Stomach (tissue), 19 donors: ENCODE measurements at places on chromosomes 1 and 21.

GRCh38 chr1:15683345-15684039 is 628 bp upstream of the PLEKHM2 start:
- no peak for DNase-seq

DNA sequence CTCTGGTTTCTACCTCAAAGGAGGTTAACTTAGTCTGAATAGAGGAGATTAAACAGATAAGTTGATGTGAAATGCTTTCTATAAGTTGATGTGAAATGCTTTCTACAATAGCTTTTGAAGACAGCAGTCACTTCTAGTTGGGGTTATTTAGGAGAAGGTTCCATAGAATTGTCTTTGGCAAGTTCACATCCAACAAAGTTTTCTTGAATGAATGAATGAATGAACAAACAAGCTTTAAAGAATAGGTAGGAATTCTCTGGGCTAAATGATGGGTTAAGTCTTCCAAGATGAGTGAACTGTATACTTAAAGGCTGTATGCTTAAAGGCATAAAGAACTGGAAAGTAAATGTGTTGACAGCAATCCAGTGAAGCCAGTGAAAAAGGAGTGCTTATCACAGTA is 1.9 kb downstream of the CDC73 start:
- DNase-seq: no peak

DNA sequence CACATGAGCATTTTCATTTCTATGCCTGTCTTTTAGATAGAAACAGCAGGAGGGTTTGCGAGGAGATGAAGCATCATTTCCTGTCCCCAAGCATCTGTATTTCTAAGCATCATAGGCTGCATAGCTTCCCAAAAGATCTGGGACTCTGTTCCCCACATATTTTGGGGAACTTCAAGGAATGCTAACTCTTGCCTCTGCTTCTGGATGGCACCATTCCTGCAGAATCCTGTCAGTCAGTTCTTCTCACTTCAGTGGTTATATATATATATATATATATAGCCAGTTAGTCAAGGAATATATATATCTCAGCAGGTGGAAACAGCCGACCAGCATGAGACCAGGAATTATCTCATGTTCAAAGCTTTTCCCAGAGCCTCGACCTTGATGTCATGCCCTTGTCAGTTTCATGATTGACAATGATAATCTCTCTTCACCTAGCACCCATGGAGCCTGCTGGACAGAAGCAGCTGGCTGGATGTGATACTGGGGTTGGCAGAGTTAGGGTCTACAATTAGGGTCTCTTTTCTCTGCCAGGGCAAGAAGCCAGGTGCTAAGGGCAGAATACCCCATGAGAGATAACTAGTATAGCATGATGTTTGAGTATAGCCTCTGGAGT is 2.4 kb downstream of the PFKFB2 start:
- no peak for DNase-seq

DNA sequence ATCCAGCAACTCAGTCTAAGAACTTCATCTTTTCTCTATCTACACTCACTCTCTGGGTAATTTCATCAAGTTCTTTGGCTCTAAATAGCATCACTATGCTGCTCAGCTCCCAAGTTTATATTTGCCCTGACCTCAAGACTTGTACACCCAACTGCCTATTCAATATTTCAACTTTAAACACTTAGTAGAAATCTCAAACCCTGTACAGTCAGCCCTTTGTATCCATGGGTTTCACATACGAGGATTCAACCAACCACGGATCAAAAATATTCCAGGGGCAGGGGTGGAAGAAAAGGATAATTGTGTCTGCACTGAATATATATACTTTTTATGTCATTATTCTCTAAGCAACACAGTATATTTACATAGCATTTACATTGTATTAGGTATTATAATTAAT is 13.9 kb downstream of the ASH1L start:
- no peak for DNase-seq

- peak; percentile 34 for DNase-seq
Measured at GRCh38 chr1:243930822-243931671, 81.0 kb upstream of the AKT3 start.

DNA sequence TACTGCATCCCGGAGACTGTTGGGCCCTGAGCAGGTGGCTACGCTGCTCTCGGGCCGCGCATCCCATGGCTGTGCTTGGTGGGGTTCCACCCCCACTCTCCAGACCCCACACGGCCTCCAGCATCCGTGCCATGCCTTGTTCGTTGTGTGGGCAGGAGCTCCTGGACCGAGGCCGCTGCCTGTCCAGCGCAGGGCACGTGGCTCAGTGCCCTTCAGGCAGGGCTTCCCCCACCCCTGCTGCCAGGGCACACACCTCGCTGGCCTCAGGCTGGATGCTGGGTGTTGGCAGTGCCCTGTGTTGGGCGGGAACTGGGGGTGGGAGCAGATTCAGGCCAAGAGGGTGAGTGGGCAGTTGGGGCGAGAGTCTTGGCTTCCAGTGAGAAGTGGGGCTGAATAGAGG is 9.9 kb downstream of the PRKCZ start:
- no peak for DNase-seq

GRCh38 chr1:3366126-3367051 is 88.1 kb upstream of the ARHGEF16 start:
- peak; percentile 68 for DNase-seq

DNA sequence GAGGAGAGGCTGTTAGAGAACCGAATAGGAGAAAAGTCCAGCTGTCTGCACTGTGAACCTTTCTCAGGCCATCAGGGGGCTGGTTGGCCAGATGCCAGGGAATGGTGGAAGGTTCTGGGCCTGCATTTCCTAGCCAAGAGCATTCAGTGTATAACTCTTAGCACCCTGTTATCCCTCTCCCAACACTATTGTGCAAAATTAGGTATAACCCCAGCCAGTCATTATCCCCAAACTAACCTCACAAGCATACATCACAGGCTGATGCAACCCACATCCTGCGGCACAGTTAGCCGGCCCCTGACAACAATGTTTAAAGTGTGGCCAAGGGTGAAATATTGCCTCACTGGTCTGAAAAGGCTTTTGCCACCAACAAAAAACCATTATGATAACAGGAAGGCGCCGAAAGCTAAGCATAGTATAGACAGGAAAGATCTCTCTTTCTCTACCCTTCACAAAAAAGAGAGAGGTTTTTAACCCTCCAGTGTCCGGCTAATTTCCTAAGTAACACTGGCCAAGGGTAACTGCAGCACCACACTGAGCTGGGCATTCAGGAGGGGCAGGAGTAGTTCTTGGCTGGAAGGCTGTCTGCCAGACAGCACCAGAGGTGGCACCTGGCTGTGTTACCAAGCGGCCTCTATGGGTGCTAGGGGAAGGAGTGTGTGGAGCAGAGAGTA is 77.3 kb upstream of the BCAR3 start:
- DNase-seq: peak; percentile 83

- DNase-seq: no peak
Measured at GRCh38 chr1:115761601-115762302, 6.8 kb downstream of the CASQ2 start.

DNA sequence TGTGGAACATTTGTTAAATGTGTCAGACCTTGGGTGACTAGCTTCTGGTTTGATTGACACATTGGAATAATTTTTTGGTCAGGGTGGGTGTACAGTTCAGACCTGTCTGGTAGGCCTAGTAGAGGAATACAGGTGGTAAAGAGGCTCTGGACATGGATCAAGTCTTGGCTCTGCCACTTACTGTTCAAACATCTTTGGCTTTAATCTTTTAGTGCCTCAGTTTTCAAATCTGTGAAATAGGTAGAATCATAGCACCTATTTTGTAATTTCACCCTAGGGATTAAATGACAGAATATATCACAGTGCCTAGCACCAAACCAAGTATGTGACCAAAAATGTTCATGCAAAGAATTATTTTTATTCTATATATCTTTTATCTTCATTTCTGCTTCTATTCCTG is 340.4 kb downstream of the RPS6KC1 start:
- no peak for DNase-seq

- no peak for DNase-seq
Measured at GRCh38 chr1:200866521-200866920, 6.3 kb upstream of the GPR25 start.

DNA sequence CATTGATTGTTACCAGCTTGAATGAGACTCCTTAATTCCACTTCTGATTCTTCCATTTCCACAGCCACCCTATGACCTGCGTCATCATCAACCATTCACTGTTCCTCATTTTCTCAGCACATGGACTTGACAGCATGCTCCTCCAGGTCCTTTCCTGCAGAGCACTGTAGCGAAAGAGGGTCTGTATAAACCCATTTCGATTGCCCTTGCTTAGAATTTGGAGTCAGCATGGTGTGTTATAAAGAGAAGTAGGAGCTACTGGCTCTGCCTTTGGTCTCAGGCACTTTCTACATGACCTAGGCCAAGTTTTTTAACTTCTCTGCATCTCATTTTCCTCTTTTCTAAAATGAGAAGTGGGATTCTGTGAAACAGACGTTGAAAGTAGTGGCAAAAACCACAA is 133.8 kb downstream of the AK5 start:
- no peak for DNase-seq

- no peak for DNase-seq
Measured at GRCh38 chr1:201702936-201703335, 126.0 kb upstream of the IPO9 start.

DNA sequence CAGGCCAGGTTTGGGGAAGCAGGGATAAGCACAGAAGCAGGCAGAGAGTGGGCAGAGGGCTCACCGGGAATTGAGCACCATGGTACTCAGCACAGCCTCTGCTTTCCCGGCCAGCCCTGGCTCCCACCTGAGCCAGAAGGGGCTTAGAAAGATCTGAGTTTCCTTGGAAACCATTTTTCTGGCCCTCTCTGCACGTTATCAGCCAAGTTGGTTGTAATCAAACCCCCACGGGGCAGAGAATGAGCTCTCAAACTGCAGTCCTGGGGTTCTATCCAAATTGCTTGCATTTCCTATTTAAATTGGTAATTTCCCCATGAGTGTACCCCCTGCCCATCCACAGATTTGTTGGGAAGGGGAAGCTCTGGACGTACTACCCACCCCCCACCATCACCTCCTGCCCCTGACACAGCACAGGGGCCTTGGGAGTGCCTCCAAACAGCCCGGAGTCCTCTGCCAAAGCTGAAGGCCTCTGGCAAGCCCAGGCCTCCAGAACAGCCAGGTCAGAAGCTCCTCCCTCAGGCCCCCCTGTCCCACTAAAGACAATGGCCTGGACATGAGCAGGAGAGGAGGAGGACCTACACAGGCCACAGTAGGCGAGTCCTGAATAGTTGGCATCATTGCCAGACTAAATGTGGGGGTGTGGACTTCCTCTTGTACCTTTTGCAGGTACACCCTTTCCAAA is 42.7 kb upstream of the GJB5 start:
- peak; percentile 22 for DNase-seq

- DNase-seq: no peak
Measured at GRCh38 chr1:235722858-235723257, 73.3 kb upstream of the GNG4 start.

GRCh38 chr1:181043025-181043888 is 9.5 kb downstream of the MR1 start:
- peak; percentile 51 for DNase-seq

GRCh38 chr21:22280851-22281250 is 1282.6 kb downstream of the NCAM2 start:
- no peak for DNase-seq

GRCh38 chr1:151620286-151620685 is 8.4 kb downstream of the SNX27 start:
- no peak for DNase-seq

GRCh38 chr1:39269791-39270342 is 65.4 kb downstream of the MACF1 start:
- no peak for DNase-seq

DNA sequence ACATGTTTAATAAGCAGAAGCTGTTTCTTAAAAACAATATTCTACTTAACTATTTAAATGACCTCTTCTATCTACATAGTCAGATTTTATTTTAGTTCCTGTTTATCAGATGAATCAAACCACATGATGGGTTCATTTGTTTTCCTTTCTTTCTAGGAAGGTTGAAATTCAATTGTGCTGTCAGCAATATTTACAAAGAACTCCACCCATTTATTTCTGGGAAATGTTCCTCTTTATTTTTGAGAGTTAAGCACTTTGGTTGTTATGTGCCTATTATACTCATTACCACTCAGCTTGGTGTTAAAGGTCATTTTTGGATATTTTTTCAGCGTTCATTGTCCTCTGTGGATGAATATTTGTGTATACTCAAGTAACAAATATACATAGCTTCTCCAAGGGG is 84.9 kb downstream of the C4BPA start:
- DNase-seq: peak; percentile 4

DNA sequence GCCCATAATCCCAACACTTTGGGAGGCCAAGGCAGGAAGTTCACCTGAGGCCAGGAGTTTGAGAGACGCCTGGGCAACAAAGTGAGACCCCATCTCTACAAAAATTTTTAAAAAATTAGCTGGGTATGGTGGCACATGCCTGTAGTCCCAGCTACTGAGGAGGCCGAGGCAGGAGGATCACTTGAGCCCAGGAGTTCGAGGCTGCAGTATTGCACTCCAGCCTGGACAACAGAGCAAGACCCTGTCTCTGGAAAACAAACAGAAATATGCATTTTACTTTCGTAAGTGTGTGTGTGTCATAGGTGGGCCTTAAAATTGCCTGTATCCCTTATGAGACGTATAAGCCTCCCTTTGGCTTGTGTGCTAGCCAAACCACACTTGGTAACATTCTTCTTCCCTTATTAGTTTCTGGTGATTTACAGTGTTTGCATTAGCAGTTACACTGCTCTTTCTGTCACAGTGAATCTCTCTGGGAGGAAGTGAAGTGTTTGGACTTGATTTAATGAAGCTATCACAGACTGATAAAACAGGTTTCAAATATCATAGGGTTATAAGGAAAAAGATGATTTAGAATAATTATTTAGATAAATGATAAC is 48.9 kb upstream of the KIF26B start:
- no peak for DNase-seq

DNA sequence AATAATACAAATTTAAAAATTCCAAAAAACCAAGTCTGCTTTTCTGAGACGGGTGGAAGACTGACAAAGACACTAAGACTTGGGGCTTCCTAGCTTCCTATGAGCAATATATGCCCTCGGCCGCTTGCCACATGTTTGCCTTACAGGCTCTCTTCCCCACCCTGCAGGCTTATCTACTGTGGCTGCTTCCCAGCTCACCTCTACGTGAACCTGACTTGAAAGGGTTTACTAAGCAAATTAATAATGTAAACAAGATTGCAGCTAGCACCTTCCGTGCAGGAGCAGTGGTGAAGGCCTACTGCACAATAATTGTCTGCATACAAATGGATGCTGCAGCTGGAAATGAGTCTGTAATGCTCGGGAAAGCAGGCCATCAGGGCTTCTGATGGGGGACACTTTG is 152.9 kb upstream of the DAB1 start:
- peak; percentile 88 for DNase-seq

GRCh38 chr1:234397732-234398131 is 24.5 kb downstream of the COA6 start:
- no peak for DNase-seq

GRCh38 chr1:119101563-119101962 is 38.9 kb downstream of the WARS2 start:
- no peak for DNase-seq

DNA sequence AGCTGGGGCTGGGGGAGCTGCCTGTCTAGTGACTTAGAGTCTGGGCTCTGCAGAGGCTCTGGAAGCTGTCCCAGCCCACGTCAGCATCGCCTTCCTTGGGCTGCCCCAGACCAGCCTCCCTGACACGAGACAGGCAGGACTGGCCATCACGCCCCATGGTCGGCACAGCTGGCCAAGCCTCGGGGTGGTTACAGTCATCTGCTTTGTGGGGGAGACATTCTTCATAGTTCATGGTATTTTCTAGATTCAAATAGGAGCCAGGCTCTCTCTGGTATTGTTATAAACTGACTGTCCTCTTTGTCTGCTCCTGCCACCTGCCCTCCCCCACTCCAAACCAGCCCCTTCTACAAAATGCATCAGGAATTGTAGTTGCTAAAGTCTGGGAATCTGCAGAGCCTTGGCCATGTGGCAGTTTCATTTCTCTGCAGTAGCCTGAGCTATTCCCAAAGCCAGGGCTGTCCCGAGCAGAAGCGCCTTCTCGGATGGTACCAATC is 29.4 kb downstream of the OLFML2B start:
- DNase-seq: no peak
